Effector memory CD4-positive, alpha-beta T cell (primary cell): ENCODE measurements at places on chromosomes 5 and 9.

- no peak for DNase-seq
Observed at GRCh38 chr5:75234251-75234650, 2.4 kb downstream of the ANKRD31 start.

GRCh38 chr5:112973036-112973435 lies 3.6 kb upstream of the DCP2 start:
- DNase-seq: no peak

DNA sequence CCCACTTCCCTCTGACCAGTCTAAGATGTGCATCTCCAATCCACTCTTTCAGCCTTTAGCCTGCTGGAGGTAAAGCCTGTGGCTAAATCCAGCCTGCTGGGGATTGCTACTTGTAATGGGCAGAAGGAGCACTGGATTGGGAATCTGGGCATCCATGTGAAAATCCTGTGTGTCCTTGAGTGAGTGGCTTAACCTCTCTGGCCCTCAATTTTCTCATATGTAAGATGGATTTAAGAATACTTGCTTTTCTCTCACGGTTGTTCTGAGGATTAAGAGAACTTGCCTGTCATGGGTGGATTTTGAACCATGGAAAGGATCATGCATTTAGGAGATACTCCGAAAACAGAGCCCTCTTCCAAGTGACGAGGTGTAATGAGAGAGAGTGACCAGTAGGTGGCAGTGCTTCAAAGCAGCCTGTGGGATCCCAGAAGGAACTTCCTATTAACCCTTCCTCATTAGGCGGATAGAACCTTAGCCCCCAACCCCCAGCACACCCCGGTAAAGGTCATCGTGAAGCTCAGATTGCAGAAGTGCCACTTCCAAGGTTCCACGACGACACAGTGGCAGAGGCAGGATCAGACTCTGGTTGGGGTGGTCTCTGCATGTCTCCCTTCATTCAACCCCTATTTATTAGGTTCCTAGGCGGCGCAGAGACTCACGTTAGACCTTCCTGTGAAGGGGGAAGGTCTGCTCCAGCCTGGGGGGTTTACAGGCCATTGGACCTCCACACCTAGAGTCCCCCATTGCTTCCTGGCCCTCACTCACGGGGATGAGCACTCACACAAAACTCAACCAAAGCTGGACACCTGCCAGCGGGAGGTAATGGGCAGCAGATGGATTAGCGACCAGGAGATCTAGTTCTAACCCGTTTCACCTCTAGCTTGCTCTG lies 68.7 kb upstream of the ZNF618 start:
- no peak for DNase-seq

GRCh38 chr5:125194883-125195282 lies 448.4 kb upstream of the ZNF608 start:
- no peak for DNase-seq

- DNase-seq: no peak
Observed at GRCh38 chr5:142644127-142644526, 41.8 kb downstream of the FGF1 start.

DNA sequence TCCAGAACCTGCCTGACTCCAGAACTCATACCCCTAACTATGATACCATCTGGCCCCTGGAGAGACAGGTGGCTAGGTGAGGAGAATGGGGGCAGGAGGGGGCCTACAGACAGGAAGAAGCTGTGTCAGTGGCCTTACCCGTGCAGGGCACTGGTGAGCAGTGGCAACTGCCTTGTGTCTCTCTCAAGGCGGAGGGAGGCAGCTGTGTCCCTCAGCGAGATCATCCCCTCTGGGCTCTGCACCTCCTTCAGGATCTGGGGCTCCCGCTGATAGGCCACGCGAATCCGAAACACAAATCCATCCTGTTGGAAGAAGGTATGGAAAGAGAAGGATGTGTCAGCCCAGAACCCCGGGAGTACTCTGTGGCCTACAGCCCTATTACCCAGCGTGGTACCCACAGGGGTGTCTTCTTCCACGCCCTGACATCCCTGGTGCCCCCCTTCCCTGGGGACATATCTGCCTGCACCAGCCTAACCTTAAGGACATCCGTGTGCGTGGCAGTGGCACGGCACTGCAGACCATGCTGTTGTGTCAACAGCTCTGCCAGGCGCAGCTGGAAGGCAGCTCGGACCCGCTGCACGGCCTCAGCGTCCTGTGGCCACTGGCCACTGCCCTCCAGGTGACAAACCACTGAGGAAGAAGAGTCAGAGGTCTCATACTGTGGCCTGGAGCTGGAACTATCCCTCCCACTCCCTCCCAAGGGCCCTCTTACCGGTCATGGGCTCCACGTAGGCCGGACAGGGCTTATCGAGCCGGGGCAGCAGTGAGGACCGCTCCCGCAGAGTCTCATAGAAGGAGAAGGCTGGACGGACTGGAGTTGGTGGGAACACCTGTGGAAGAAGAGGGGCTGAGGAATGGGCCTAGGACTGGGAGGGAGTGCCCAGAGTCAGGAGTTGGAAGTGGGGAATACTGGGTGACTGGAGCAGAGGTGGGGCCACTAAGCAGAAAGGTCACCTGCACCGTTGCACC lies 7.8 kb downstream of the NOL6 start:
- DNase-seq: no peak
